ENCODE measurements at places on chromosomes 2 and 18.

DNA sequence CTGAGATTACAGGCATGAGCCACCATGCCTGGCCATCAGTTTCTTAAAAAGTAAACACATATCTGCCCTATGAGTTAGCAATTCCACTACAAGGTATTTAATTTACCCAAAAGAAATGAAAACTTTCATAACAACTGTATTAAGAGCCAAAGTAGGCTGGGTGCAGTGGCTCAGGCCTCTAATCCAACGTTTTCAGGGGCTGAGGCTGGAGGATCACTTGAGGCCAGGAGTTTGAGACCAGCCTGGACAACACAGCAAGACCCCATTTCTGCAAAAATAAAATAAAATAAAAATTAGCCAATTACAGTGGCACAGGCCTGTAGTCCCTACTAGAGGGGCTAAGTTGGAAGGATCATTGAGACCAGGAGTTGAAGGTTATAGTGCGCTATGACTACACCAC is 6.5 kb downstream of the ROCK2 start:
- DNase-seq: no peak

DNA sequence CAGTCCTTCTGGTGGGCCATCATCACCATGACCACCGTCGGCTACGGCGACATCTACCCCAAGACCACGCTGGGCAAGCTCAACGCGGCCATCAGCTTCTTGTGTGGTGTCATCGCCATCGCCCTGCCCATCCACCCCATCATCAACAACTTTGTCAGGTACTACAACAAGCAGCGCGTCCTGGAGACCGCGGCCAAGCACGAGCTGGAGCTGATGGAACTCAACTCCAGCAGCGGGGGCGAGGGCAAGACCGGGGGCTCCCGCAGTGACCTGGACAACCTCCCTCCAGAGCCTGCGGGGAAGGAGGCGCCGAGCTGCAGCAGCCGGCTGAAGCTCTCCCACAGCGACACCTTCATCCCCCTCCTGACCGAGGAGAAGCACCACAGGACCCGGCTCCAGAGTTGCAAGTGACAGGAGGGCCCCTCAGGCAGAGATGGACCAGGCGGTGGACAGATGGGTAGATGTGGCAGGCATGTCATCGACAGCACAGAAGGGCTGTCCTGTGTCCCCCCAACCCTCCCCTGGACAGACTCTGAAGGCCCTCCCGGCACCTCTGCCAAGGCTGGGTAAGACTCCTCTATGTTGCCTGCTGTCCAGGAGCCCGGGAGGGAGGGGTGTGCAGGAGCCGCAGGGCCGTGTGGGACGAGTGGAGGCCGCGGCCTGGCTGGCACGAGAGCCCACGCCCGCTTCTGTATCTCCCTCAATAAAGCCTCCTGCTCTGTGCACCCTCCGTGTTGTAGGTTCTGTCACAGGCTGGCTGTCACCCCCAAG is 2.0 kb downstream of the KCNF1 start:
- no peak for DNase-seq

DNA sequence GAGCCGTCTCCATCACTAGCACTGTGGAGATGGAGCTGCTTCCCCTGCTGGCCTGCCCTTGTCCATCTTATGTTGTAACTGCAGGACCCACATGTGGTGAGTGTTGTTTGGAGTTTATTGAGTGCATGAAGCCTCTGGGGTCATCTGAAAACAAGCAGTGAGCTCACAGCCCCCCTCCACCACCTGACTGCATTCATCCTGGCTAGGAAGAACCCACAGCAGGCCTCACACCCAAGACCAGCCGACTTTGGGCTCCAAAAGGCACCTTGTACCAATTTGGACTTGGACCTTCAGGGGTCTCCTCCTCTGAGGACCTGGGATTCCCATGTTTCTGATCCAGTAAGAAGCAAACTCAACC is 116.1 kb downstream of the TWIST2 start:
- no peak for DNase-seq

DNA sequence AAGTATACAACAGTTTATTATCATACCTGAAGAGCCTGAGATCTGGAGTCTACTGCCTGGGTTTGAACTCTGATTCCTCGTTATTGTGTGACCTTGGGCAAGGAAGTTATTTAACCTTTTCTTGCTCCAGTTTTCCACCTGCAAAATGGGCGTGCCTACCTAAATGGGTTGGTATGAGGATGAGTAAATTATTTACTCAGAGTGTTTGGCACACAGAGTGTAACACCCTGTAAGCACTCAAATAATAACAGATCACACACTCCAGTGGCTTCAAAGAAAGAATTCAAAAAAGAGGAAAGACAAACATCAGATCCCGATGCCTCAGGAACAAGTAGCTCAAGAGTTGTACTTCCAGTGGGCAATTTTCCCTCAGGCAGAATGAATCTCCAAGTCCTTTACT is 2.4 kb downstream of the SRD5A2 start:
- no peak for DNase-seq

- DNase-seq: no peak
These were observed 231.7 kb upstream of the SLC39A10 start for GRCh38 chr2:195425328-195425727.

DNA sequence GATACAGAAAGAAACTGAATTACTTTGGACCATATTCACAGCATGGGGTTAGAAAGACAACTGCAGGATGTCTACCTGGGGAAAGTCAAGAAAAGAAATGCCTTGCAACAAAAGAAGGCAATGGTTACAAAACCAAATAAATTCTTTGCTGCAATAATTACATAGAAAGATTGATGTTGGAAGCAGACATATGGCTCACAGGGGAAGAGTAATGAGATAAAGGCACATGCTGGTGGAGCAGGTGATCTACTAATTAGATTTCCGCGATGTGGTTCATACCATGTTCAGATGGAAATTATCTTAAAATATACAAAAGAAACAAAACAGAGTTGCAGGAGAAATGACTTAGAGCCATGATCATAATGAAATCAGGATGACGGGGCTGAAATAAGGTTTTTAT is 718.8 kb upstream of the PKDCC start:
- no peak for DNase-seq

DNA sequence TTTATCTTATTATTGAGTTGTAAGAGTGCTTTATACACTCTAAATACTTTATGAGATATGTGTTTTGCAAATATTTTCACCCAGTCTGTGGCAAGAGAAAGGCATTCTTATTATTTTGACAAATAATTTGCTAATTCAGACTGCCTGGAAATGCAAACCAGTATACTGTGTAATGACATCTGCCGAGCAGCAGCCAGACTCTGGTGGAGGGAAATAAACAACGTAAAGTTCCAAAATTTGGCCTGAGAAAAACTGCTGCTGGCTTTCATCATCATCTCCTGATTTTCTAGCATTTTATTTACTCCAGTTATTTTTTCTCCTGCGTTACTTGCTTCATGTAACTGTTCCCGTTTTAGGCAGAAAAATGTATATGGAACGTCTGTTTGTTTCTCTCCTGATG is 161.6 kb downstream of the RNF152 start:
- DNase-seq: no peak

GRCh38 chr2:40048506-40048905 is 269.4 kb upstream of the THUMPD2 start:
- no peak for DNase-seq

DNA sequence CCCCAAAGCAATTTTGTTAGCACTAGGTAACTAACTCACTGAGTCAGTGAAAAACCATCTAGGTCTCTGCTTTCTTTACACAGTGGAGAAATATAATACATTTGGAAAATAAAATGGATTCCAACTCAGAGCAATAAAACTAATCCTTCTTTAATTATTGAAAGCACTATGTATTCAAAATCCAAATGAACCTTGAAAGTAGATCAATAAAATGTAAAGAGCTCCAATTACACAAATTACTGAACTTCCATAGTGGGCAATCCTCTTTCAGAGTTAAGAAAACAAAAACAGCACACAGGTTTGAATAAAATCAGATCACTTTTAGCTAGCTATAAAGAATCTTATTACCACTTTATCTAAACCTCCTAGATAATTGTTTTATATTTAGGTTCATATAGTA is 208.1 kb downstream of the NR4A2 start:
- no peak for DNase-seq

DNA sequence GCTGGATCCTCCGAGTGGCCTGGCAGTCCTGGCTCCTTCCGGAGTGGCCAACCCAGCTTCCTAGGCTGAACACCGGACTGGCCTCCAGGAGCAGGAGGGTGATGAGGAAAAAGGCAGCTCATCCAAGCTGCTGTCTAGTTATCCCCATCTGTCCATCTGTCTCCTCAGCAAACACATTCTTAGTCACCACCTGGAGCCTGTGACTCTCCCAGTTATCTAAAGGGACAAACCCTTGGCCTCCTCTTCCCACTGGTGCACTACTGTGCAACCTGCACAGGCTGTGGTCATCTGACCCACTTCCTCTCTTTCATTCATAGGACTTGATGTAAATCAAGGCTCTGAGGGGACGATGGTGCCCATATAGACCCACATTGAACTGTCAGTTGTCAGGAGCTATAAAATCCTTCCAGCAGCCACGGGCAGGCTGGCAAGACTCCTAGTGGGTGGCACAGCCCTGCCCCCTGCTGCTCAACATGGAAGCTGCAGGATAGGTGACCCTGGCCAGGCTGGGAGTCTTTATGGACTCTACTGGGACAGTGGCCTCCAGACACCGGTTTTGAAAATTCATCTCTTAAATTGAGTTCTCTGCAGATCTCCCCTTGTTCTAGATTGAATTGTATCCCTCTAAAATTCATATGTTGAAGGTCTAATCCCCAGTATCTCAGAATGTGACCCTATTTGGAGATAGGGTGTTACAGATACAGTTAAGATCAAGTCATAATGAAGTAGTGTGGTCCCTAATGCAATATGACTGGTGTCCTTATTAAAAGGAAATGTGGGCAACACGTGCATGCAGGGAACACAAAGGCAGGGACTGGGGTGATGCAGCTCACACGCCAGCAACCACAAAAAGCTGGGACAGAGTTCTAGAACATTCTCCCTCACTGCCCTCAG is 29.3 kb upstream of the DUSP2 start:
- DNase-seq: peak; percentile 69

DNA sequence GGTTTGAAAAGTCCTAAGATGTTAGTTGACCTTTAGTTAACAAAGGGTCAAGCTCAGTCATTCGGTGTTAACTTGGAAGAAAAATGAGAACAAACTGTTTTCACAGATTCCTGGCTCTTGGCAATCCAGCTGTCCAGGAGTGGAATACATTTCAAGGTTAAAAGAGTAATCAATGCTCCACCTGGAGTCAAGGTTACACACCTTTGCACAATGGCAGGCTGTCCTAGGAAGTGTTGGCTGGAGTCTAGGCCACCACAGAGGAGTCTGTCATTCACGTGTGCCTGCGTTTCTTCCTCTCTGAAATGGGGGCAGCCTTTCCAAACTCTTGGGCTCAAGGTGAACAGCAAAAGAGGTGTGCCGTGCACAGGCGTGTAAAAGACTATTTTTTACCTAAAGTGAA is 6.3 kb upstream of the ID2 start:
- no peak for DNase-seq

DNA sequence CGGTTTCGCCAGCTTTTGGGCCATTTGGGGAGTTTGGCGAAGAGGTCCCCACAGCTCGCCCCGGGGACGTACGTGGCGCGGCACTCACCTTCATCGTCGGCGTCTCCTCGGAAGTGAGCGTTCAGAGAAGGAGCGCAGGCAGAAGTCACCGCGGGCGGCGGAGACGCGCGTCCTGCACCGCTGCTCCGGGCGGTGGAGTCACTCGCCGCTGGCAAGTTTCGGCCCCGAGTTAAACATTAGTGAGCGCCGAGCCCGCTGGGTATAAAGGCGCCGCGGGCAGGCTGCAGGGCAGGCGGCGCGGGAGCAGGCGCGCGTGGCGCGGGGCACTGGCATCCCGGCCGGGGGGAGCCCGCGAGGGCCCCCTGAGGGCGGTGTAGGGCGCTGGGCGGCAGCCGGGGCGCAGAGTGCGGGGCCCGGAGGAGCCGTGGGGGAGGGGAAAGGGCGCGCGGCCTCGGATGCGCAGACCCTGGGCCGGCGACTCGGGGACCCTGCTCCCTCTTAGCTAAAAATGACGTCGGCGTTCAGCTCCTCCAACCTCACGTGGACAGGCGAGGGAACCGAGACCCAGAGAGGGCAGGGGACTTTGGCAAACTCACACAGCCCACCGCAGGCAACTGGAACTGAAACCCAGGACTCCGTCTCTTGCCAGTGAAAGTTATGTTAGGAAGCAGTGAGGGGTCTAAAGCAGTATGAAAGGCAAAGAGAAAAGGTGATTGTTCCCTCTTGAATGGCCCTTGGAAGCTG is at the start of gene DPP4:
TSS of gene DPP4 (minus strand) at position 328 of the 744 bp plus-strand sequence. CDS start at position 94, 234 bp downstream.
- DNase-seq: peak; percentile 13

DNA sequence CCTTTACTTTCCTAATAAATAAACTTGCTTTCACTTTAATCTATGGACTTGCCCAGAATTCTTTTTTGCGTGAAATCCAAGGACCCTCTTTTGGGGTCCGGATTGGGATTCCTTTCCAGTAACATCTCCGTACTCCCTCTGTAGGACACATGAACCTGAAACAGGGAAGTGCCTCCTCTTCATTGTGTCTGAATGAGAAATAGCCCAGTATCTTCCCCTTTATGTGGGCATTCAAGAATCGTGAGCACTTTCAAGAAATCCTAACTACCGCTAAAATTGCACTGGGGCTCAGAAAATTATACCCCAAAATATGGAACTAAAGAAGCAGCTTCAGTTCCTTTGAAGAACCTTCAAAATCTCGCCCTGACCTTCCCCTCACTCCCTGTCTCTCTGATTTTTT is 7.8 kb upstream of the POMC start:
- no peak for DNase-seq

DNA sequence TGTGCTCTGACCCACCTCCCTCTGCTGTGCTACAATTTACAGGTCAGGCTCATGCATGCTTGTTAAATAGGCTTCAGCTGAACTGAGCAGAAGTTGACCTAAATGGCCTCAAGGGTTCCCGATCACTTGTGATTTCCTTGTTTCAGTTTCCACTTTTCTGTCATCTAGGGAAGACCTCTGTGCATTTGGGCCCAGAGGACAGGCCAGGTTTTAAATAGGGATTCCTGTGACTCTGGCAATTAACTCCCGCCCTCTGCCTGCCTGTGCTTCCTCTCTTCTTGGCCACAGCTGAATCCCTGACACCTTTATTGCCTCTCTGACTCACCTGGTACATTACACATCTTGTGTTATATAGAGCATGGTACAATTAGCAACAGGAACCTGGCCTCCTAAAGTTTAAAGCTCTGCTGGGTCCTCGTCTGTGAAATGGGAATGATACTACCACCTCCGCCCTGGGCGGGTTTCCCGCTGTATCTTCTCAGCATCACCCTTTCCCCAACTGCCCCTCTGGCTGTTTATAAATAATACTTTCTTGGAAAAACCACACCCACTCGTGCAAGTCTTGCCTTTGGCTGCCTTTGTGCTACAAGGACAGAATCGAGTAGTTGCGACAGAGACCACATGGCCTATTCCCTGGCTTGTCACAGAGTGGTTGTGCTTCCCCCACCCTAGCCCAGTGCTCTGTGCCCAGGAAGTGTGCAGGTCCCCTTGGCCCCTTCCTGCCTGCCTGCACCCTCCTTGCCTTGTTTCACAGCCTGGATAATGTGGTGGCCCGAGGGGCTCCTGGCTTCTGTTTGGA is 7.9 kb downstream of the CABLES1 start:
- no peak for DNase-seq

DNA sequence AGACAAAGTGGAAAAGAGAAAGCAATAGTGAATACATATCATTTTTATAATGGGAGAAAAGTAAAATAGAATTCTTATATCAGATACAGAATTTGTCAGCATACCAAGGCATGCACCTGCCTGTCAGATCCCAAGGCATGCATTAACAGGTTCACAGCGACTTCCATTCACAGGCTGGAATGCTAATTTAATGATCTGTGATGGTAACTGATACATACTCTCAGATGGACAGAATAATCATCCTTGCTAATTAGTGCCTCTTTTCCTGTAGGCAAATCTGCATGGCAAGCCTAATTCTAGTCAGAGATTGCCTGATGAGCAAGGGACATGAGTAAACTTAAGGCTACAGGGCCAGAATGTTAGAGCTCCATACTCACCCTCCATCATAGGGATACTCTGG is 76.1 kb downstream of the PRKRA start:
- no peak for DNase-seq

Measured in stimulated activated CD4-positive, alpha-beta T cell treated with anti-CD3 and anti-CD28 coated beads, Interleukin-15, amount 100 ng/mL, for 1 hour (primary cell).